ENCODE measurements at places on chromosomes 7 and 10.
A peak's percentile ranks its signal among the peaks of the same experiment; 100 is the strongest.

DNA sequence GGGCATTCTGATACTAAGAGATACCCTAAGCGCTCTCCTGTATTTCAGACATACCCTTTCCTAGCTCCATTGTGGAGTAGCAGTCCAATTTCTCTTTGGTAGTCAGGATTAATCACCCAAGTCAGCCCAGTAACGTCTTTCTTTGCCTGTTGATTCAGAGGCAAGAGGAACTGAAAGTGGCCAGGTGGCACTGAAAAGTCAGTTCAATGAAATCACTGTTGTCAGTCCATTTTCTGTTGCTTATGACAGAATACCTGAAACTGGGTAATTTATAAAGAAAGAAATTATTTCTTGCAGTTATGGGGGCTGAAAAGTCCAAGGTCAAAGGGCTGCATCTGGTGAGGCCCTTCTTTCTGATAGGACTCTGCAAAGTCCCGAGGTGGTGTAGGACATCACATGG is 40.2 kb downstream of the ANKRD61 start:
- no peak for DNase-seq

GRCh38 chr7:92809760-92810573 is 26.4 kb downstream of the CDK6 start:
- peak; percentile 39 for DNase-seq

DNA sequence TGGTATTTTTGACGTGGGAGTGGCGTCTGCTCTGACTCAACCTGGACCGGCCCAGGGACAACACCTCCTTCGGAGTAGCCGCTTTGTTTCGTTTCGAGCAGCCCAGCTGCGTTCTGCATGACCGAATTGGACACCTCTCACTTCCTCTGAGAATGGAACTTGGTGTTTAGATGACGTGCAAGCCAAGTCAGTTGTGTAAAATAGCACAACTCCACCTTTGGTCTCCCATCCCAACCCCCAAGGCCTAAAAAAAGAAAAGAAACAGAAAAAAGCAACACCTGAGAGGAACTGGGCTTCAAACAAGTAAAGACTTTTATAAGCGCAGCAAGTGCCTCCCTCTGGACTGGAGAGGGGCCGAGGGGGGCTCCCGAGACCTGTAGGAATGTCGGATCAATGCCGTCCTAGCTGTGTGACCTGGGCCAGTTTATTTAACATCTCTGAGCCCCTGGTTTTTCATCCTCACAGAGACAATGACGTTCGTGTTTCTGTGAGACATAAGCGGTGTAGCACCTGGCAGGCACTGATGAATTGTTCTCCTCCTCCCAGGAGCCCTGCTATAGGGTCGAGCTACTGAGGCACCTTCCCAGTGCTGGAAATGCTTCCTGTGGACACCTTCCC is 52.0 kb upstream of the SMNDC1 start:
- no peak for DNase-seq

GRCh38 chr10:71684356-71685173 is 35.0 kb downstream of the C10orf105 start:
- DNase-seq = no peak

GRCh38 chr7:156032973-156033372 is 220.7 kb upstream of the SHH start:
- DNase-seq = no peak

- no peak for DNase-seq
Measured at GRCh38 chr7:105945848-105946247, 17.2 kb upstream of the CDHR3 start.
